ENCODE measurements at places on chromosomes 2 and 18.

DNA sequence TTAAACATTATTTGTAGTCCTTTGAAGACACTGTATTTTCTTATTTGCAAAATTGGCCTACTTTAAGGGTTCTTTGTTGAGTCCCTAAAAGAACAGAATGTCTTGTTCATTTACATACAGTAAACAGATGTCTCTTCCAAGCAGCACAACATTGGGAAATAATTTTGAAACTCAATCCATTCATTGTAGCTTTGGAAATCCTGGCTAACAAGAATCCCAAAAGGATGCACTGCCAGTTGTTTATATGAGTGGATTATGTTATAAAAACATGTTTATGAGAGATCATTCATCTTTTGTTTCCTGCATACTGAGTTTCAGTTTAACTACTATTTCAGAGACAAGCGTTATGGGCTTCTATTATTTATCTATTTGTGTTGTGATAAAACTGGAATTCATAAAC, 499.3 kb downstream of the PID1 start:
- DNase-seq: no peak

DNA sequence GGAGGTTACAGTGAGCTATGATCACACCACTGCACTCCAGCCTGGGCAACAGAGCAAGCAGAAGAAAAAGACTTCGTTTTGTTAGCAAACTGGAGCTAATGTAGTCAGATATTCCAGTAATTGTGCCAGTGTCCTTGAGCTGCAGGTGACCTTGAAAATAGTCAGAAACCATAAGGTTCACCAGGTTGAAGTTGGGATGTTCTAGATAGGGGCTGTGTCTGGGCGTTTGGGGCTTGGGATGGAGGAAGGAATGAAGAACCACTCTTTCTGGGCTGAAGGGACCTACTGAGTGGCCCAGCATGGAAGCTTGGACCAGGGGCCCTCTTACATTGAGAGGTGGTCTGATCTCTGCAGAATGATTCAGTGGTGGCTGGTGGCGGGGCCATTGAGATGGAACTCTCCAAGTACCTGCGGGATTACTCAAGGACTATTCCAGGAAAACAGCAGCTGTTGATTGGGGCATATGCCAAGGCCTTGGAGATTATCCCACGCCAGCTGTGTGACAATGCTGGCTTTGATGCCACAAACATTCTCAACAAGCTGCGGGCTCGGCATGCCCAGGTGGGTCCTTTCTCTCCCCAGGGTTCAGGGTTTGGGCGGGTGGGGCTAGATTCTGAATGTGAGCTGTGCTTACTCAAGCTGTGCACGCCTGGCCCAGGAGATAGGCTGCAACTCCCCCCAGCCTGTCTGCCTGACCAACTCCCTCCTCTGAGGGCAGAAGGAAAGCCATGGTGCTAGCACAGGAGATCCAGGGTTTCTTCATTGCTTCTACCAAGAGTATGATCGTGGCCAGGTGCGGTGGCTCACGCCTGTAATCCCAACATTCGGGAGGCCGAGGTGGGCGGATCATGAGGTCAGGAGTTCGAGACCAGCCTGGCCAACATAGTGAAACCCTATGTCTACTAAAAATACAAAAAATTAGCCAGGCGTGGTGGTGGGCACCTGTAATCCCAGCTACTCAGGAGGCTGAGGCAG, 17.1 kb downstream of the CCT7 start:
- DNase-seq: no peak

DNA sequence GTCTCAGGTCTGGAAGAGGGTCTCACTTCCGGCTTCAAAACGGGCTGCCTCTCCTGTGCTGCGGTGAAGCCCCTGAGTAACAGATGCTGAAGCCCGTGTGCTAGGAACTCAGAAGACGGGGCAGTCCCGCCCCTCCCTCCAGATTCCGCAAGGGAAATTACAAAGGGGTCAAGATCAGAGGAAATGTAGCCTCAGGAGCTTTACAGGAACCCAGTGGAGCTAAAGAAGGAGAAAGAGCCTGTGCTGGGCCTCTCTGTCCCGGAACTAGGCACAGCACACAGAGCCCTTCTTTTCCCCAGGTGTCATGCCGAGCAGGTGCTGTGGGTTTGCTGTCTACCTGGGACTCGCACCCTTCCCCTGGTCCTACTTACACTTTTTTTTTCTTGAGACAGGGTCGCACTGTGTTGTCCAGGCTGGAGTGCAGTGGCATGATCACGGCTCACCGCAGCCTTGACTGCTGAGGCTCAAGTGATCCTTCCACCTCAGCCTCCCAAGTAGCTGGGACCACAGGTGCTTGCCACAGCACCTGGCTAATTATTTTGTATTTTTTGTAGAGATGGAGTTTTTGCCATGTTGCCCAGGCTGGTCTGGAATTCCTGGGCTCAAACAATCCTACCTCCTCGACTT, 72.7 kb upstream of the MAP4K4 start:
- DNase-seq: no peak

- no peak for DNase-seq
These were observed 349.1 kb upstream of the MAP2 start for GRCh38 chr2:209074711-209075110.

DNA sequence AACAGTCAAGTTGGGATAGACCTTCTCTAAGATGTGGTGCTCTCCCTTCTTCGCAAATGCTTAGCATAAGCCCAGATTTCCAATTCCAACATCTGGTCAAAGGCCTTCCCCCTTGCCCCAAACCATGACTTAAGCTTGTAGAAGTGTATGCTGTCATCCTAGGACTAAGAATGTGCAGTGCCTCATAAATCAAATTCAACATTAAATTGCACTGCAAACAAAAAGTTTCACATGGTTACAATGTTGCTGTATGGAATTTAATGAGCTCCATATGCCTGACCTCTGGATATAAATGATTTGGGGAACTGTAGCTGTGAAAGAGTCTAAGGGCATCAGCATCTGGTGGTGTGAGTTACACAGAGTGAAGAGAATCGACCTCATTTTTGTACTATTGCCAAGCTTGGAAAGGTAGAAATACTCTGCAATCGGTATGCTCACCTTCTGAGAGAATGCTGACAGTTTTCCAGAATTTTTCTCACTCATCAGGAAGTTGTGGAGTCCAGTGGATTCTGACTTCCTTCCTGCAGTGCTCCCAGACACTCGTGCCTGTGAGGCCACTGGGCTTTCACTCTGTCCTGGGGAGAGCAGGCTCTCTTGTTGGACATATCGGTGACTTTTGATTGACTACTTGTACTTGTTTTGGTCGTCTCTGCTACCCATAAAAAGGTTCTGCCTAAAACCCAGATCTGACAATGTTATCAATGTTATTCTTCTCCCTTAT, 40.6 kb downstream of the FASTKD2 start:
- no peak for DNase-seq

DNA sequence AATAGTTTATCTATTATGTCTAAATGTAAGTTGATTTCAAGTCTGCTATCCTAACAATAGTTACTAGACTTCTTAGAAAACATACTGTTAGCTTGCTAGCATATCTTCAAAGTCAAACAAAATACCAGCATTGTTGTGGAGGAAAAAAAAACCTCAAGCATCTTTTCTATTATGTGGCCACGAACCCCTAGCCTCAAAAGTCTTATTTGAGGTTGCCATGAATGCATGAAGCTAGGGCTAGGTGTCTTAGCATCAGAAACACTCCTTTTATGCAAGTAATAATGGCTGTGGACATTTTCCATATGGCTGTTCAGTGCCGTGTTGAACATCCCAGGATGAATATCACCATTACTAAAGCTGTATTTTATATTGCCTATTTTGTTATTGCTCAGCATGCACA, 86.6 kb upstream of the OTX1 start:
- no peak for DNase-seq

DNA sequence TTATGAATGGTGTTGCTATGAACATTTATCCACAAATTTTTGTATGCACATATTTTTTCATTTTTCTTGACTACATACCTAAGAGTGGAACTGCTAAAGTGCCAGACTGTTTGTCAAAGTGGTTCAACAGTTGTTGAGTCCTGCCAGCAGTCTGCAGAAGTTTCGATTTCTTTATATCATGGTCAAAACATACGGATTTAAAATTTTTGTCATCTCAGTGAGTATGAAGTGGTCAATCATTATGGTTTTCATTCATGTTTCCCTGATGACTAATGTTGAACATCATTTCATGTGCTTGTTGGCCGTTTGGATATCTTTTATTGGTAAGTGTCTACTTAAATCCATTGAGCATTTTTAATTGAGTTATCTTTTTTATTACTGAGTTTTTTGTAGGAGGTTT, 39.2 kb downstream of the CCDC138 start:
- no peak for DNase-seq

DNA sequence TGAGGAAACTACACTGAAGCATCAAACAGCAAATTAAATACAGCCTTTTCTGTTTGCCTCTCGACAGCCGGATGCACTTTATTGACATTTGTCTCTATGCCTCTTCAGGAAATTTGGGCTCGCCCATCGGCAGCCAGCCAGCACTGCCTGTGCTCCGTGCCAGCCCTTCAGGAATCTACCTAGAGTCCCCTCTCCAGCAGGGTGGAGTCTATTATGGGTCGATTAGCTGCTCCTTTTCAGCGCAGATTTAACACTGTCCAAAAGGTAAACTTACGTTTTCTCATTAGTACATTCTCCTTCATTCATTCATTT, 91.5 kb downstream of the MYCN start:
- DNase-seq: no peak

- DNase-seq: no peak
These were observed 92.0 kb downstream of the DPP10 start for GRCh38 chr2:114534116-114535084.

- no peak for DNase-seq
These were observed 84.6 kb upstream of the GYPC start for GRCh38 chr2:126571403-126571802.

DNA sequence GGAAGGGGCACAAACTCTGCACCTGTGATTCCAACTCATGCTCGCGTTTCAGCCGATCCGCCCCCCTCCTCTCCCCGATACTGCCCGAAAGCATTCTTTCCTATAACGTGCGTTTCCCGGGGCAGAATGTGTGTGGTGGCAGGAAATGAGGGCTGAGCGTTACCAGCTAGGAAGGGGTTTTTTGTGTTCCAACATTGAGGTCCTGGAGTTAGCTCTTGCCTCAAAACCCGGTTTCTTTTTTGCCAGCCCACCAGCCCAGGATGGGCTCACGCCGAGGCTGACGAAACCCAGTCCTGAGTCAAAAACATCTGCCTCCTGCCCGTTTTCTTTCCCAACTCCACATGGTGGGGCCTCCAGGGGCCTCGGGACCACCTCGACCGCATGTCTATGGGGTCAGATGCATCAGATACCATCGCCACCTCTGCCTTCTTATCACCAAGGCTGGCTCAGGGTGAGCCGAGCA, 113.7 kb upstream of the COPS8 start:
- no peak for DNase-seq

DNA sequence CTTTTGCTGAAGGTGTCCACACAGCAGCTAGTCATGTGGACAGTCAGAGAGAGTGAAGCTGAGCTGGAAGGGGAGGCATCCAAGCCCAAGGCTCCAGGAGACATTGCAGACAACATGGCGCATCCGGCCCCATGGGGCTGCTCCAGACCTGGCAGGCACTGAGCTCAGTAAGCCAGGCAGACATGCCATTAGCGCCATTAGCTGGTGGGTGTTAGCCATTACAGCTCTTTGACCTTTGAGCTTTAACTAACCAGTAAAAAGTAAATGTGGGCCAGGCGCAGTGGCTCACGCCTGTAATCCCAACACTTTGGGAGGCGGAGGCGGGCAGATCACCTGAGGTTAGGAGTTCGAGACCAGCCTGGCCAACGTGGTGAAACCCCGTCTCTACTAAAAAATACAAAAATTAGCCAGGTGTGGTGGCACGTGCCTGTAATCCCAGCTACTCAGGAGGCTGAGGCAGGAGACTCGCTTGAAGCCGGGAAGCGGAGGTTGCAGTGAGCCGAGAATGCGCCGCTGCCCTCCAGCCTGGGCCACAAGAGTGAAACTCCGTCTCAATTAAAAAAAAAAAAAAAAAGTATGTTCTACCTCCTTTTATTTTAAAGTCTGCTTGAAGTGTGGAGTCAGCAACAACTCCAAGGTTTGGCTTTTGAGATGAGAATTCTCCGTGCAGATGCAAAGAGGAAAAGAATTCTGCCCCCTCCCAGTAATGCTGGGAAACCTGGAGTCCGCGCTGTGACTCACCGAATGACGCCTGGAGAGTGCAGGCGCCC, 69.4 kb downstream of the TWSG1 start:
- DNase-seq: peak; percentile 65

- no peak for DNase-seq
These were observed 358 bp upstream of the STAMBP start for GRCh38 chr2:73828389-73828817.

GRCh38 chr2:84302513-84303412, 156.3 kb downstream of the SUCLG1 start:
- DNase-seq: peak; percentile 14

Data from GF-D8 (cell line).